ENCODE measurements at places on chromosomes 7 and 10.

DNA sequence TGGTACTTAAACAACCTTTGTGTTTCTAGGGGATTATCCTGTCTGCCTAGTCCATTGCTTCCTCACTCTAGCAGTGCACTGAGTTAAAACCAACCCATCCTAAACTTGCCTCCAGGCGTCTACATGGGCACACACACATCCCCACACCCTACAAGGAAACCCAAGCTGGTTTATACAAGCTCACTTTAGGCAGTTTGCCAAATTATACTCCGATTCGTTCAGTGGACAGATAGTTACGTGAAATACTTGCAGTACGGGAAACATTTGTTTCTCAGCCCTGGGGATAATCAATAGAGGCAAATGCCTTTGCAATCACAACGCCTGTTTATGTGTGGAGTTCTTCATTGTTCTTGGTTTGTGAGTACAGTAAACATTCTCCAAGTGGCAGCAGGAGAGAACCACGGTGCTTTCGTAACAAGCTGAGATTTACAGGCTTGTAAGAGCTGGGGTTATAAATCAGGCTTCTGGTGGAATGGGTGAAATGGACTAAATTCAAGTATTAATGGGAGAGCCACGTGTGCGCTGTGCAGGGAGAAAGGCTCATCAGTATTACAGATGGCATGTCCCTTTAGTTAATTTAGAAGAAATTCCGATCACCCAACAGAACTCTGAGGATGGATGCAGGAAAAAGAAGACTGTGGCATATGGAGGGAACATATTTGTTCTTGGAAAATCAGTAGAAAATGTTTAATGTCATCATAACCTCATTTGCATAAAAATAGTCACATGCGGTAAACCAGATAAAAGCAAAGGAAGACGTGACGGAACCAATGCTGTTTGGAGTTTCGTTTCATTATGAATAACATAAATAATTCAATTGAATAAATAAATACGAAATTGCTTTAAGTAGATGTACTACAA, 217.1 kb downstream of the GALNT17 start:
- no peak for DNase-seq

GRCh38 chr10:116771101-116771958, 29.0 kb upstream of the HSPA12A start:
- no peak for DNase-seq

DNA sequence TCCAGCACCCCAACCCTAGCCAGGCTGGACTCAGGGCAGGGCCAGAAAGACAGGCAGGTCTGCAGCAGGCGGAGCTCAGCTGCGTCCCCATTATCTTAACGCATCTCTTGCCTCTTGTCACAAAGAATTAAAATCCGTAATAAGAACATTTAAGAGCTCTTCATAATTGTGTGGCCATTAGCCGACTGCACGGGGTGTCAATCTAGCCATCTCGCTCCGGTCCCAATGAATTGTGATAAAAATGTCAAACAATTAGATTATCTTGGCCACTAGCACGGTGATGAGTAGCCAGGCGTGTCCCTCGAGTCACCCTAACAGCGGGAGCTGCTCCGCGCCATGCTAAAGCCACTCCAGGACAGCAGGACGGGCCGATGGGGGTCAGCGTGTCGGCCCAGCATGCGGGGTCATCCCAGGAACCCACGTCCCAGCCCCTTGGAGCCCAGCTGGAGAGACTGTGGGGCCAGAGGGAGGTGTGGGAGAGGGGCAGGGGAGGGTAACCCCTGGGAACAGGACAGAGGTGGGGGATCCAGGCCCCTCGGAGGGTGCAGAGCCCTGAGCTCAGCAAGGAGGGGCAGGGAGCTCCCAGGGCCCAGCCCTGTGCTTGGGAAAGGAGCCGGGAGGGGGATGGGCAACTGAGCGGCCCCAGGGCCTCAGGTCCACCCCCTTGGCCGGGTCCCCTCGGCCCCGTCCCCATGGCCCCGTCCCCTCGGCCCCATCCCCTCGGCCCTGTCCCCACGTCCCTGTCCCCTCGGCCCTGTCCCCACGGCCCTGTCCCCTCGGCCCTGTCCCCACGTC, 17.7 kb upstream of the NKX6-2 start:
- no peak for DNase-seq

GRCh38 chr7:137916980-137917645, 70.3 kb upstream of the DGKI start:
- no peak for DNase-seq

DNA sequence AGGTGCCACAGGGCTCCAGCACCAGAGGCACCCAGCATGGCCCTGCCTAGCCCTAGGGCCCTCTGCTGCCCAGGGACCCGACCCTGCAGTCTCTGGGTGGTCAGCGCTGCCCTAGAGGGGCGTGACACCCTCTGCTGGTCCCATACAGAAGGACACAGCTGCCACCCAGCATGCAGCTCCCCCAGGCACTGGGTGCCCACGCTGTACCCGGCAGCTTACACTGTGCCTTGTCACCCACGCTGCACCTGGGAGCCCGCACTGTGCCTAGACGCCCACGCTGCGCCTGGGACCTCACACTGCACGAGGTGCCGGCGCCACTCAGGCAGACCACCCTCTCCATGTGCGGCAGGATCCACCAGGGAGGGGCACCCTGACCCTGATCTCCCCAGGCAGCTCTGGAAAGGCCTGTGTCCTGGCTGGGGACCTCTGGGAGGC, 55.2 kb downstream of the PWWP2B start:
- no peak for DNase-seq

DNA sequence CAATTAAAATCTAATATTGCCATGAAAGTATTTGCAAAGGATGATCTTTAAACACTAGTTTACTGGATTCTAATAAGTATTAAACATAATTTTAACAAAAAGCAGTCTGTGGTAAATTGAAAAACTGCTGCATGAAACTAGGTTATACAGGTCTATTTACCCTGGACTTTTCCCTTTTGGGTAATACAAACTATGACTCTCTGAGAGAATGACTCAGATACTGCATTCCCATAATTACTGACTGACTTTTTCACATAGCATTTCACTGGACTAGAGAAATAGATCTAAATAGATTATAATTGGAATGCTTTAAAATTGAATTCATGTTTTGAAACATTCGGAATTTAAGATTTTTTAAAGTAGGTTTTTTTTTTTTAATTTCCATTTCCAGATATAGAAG, 395.7 kb downstream of the THSD7A start:
- no peak for DNase-seq

GRCh38 chr10:57979956-57980355, 287.7 kb downstream of the IPMK start:
- no peak for DNase-seq

GRCh38 chr10:104485632-104486031, 132.0 kb downstream of the CFAP58 start:
- DNase-seq = no peak

DNA sequence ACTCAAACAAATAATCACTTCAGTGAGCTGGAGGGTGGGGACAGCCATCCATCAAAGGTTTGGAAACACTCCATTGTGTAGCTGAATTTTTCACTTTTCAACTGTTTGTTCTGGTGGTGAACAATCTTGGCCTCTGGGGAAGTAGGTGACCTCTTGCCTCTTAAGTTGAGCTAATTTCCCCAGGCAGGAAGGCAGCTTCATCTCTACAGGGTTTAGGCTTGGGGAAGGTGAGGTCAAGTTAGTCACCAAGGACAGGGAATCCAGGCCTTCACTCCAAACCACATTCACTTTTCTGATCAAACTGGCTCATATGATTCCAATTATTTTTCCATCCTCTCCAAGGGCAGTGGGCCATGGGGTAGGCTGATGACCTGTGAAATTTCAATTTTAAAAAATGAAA, 138.3 kb upstream of the HABP2 start:
- DNase-seq = no peak

DNA sequence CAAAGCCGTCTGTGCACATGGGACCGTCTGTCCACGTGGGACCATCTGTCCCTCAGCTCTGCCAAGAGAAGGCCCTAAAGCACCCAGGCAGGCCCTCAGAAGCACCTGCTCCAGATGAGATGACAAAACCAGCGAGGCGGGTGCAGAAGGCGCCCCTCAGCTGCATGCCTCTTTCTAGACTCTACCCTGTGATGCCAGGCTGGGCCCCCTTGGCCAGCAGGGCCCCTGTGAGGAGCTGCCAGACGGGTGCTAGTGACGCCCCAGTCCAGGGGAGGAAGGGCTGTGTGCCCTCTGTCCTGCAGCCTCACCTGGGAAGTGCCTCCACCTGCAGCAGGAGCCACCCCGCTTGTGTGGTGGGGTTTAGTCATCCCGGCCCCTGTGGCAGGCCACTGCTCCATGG, 309.2 kb upstream of the SHH start:
- DNase-seq = no peak

GRCh38 chr7:139034855-139035585, 822 bp downstream of the ZC3HAV1L start:
- no peak for DNase-seq

DNA sequence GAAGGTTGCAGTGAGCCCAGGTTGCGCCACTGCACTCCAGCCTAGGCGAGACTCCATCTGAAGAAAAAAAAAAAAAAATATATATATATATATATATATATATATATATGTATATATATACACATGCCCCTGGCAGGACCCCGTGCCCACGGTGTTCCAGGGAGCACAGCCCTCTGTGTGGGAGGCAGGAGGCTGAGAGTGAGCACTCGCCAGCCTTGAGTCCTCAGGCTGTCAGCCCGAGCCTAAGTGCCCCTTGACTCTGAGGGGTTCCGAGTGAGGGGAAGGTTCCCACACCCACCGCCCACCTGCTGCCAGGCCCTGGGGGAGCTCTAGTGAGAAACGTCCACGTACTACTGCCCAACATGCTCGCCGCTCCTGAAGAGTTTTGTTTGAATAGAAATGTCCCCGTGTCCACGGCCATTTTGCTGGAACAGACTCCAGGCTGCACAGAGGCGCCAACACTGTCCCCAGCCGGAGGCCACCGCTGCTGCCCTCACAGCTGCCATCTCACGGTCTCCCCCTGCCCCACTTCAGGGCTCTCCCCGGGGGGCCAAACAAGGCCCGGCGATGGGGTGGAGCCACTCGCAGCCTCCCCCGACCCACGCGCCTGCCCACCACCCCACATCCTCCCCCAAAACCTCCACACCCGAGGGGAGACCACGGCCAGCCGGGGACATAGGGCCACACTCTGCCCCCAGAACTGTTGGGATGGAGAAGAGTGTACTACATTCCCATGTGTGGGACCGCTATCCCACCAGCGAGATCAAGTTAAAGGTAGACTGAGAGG, 62.8 kb upstream of the EBF3 start:
- no peak for DNase-seq

- no peak for DNase-seq
Observed at GRCh38 chr10:74450602-74451001, 299.6 kb downstream of the ADK start.

DNA sequence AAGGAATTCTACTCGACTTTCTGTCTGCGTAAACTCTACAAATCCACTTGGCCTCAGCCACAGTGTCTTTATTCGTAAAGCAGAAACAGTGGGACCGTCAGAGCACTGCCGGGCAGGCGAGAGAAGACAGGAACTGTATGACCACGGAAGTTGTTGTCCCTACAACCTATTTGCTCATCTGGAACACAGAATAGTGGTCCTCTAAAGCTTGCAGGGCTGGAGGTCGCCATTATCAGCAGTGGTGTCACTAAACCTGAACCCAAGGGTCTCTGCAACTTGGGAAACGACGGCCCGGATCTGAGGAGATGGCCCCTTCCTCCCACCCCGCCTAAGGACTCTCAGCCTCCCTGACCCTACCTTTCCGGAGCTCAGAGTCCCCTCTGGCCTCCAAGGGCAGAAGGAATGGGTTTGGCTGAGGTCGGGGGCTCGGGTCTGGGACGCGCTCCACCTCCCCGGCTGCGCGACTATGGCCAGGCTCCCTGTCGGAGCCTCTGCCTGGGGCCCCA, 442 bp downstream of the STYXL1 start:
- DNase-seq = no peak

- no peak for DNase-seq
Observed at GRCh38 chr10:56035489-56035888, 325.6 kb downstream of the ZWINT start.

- no peak for DNase-seq
Observed at GRCh38 chr7:40723829-40724228, 589.0 kb downstream of the SUGCT start.

DNA sequence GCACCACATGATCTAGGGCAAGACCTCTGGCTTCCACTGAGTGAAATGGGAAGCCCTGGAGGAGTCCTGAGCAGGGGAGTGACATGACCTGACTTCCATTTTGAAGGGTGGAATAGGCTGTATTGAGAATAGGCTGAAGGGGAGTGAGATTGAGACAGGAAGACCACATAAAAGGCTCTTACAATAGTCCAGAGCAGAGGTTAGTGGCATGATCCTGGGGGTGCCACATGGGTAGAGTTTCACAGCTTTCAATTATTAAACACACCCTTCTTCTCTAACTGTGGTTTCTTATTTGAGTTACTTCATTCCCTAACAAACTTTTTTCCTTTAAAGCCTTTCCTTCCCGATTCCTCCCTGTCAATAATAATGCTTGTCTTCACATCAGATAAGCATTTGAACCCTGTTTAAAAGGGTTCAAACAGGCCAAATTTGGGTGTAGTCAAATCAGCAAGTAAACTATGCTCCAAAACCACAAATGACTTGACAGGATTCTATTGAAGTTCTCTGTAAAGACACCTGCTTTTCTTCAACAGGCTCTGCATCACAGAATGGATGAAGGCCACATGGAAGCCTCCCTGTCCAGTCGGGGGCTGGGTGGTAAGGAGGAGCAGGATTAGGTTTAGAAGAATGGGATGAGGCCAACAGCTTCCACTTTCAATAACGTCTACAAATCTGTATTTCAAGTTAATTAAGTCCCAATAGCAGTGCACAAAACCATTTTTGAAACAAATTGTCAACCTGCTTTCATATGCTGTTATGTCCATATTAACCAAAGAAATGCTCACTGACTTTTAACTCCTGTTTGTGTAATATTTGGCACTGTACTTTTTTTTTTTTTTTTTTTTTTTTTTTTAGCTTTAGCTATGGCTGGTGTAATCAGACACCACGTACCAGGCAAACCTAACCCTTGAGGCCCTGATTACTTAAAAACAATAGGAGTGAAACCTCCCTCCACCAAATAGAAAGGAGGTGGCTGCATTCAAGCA, 131.9 kb downstream of the NRCAM start:
- DNase-seq = no peak

GRCh38 chr10:86087716-86088115, 278.9 kb downstream of the GRID1 start:
- no peak for DNase-seq

GRCh38 chr10:6739530-6740174, 159.6 kb upstream of the PRKCQ start:
- no peak for DNase-seq
